ENCODE measurements at places on chromosomes 6 and 20. TPM values are rescaled to one million over a fixed set of nuclear protein-coding genes. Genes with fewer than 3 reads are reported as not detected.

GRCh38 chr6:117776441-117776840 lies 101.2 kb downstream of the NUS1 start:
- peak; percentile 8 for DNase-seq

DNA sequence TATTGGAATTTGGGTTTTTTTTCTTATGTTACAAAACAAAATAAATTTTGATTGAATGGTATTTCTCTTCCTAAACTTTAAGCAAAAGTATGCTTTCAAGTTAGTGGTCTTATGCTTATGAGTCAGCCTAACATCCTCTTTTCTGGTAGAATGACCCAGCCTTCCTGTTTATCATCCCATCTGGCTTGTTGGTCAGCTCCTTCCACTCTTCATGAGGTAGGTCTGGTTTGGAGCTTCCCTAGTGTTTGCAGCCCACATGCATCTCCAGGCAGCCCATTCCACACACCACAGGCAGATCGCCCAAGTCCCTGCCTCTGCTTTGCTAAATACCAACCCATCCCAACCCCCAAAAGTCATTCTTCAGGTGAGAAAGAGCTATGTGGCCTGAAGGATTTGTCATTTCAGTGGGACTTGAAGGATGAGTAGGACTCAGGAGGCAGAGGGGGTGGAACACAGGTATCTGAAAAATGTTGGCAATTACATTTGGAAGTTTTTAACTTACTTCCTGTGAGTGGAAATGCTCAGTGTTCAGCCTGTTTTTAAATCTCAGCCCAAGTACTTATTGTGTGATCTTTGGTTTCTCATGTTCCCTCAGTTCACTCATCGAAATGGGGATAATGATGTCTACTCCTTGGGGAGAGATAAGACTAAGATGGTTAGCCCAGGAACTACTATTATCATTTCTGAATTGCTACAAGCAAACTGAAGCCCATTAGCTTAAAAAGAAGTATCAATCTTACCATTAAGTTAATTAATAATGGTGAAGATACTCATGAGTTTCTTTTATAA lies 294.0 kb downstream of the ADGB start:
- peak; percentile 21 for DNase-seq

- DNase-seq = no peak
These were observed 19.1 kb downstream of the VSTM2L start for GRCh38 chr20:37922016-37922415.

DNA sequence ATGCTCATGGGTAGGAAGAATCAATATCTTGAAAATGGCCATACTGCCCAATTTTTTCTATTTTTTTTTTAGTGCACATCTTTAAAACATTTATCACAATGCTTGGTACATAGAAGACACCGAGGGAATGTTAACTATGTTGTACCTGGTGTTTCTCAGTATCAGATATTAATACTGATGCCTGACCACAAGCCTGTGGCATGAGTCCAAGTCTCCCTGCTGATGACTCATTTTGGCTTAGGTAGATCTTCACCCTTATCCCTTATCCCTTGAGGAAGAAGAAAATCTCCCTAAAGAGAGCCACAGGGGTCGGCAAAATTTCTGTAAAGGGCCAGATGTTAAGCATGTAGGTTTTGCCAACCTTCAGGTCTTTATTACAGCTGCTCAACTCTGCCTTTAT lies 14.5 kb downstream of the CD109 start:
- no peak for DNase-seq

The HLA-G gene
- total RNA-seq = not detected

DNA sequence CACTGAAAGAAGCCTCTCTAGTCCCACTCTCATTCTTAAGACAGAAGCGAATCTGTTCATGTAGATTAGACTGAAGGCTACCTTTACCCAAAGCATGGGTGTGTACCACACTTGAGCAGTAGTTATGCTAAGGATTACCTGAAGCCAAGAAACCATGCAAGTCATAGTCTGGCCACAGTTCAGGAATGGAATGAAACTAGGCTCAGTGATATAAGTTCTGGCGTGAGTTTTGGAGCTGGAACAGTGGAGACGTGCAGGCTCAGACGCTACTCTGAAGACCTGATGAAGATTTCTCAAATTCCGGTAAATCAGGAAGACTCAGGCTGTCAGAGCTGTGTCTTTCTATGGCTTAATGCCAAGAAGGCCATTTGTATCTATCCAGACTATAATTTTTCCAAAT lies 219.9 kb downstream of the HDGFL1 start:
- no peak for DNase-seq

The FGD2 gene
- total RNA-seq = not detected

- DNase-seq = no peak
These were observed 255.3 kb upstream of the GJE1 start for GRCh38 chr6:141877275-141877983.

The RAET1G gene
- not detected for total RNA-seq

- no peak for DNase-seq
These were observed 341 bp upstream of the TTPAL start for GRCh38 chr20:44475372-44475693.

The GLP1R gene
- total RNA-seq = not detected

The PNPLA1 gene
- not detected for total RNA-seq

The AKIRIN2 gene
- total RNA-seq = 10.7 TPM

DNA sequence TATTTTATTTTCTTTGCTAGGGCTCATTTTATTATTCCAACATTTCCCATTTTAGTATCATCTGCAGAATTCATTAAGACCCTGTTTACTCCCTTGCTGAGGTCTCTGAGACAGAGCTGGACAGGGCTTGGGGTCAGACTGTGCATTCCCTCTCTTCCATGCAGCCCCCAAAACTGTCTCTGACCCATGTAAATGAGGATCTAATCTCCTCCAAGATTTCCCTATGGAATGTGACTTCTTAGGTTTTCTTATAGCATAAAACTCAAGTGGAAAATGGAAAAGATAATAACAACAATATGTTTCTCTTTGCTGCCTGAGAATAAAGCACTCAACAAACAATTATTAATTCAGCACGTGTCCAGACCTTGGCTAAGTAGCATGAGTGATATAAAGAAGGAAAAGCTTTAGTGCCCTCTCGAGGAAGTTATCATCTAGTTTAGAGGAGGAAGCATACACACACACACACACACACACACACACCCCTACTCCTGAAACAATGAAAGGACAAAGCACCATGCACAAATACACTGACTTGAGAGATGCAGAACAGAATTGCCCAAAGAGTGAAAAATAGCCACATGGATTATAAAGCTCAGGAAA lies 815.5 kb downstream of the BCKDHB start:
- peak; percentile 6 for DNase-seq
